Spinal cord (tissue), 10 donors: ENCODE measurements at places on chromosomes 11 and 22. TPM values are rescaled to one million over a fixed set of nuclear protein-coding genes. Genes with fewer than 3 reads are reported as not detected.

DNA sequence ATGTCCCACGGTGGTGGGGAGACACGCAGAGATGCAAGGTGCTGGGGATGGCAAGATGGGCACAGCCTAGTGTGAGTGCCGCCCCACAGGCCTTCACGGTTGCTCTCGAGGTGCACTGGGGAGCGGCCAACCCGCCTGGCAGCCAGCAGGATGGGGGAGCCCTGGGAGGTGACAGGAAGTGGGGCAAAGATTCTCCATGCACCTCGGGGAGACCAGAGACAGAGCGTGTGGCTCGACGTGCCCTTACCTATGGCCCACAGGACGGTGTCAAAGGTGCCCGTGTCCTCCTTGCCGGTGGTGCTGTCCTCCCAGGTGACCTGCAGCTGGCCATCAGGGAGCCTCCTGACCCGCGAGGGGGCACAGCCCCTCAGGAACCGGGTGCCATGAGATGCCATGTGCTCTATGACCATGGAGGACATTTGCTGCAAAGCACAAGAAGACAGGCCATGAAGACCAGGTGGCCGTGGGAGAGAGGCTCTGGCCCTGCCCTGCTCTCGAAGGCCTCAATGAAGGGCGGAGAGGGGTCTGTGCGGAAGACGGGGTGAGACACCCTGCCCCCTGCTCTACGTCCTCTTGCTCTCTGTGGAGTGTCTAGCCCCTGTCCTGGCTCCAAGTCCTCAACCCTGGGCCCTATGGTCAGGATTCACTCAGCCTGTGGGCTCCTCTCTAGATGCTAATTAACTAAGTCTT is 40.6 kb upstream of the GNB1L start:
- H3K36me3 ChIP-seq: peaks cover 70% of the 10 kb centered on the region
- H3K4me1 ChIP-seq: peaks cover 24% of the 10 kb centered on the region
- no peak for DNase-seq
- H3K27me3 ChIP-seq: no peaks in the 10 kb centered on the region
- no peak overlapping the region for H3K4me3 ChIP-seq
- H3K27ac ChIP-seq: no peak overlapping the region

- H3K27me3 ChIP-seq: no peaks in the 10 kb centered on the region
- no peaks in the 10 kb centered on the region for H3K36me3 ChIP-seq
- peaks cover 23% of the 10 kb centered on the region for H3K4me1 ChIP-seq
- H3K4me3 ChIP-seq: no peak overlapping the region
- no peak overlapping the region for H3K27ac ChIP-seq
Observed at GRCh38 chr22:34800260-34800980, 265.5 kb upstream of the ISX start.

GRCh38 chr11:88909500-88909899 is 156.3 kb downstream of the GRM5 start:
- DNase-seq: no peak
- H3K36me3 ChIP-seq: no peaks in the 10 kb centered on the region
- H3K4me3 ChIP-seq: no peak overlapping the region
- H3K27me3 ChIP-seq: no peaks in the 10 kb centered on the region

- no peaks in the 10 kb centered on the region for H3K36me3 ChIP-seq
- no peak for DNase-seq
- H3K27me3 ChIP-seq: peaks cover under 1% of the 10 kb centered on the region
- H3K4me3 ChIP-seq: no peak overlapping the region
- peaks cover 20% of the 10 kb centered on the region for H3K4me1 ChIP-seq
Observed at GRCh38 chr11:62487136-62487535, 59.5 kb downstream of the AHNAK start.

DNA sequence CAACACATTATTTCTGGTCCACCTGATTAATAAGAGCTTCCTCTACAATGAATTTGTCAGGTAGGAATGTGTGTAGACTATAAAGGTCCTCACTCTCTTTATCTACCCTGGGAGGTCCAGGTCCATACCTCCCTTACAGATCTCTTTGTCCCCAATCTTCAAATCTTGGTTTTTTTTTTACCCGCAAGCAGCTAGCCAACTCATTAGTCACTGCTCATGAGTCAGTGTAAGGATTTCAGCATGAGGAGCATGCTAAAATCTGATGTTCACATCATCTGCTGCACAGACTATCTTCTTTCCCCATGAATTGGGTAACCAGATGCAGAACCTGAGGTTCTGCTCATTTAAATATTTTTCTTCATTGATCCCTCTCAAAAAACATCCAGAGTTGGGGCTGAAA is 397.0 kb upstream of the ISX start:
- no peaks in the 10 kb centered on the region for H3K4me1 ChIP-seq
- H3K4me3 ChIP-seq: no peak overlapping the region
- H3K36me3 ChIP-seq: no peaks in the 10 kb centered on the region
- H3K27ac ChIP-seq: no peak overlapping the region
- no peak for DNase-seq

DNA sequence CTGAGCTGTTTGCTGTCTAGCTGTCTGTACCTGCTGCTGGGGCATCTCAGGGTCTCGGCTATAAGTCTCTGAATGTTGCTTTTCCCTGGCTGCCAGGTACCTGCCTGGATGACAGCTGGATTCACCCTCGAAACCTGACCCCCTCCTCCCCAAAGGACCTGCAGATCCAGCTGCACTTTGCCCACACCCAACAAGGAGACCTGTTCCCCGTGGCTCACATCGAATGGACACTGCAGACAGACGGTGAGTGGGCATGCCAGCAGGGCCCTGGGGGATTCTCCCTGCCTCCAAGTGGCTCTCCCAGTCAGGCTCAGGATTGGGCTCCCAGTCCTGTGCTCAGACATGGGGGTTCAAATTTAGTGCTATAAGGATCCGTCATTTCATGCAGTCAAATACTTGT is 12.9 kb downstream of the IL17RA start:
- H3K36me3 ChIP-seq: peaks cover 14% of the 10 kb centered on the region
- DNase-seq: no peak
- no peak overlapping the region for H3K4me3 ChIP-seq
- no peaks in the 10 kb centered on the region for H3K27me3 ChIP-seq

DNA sequence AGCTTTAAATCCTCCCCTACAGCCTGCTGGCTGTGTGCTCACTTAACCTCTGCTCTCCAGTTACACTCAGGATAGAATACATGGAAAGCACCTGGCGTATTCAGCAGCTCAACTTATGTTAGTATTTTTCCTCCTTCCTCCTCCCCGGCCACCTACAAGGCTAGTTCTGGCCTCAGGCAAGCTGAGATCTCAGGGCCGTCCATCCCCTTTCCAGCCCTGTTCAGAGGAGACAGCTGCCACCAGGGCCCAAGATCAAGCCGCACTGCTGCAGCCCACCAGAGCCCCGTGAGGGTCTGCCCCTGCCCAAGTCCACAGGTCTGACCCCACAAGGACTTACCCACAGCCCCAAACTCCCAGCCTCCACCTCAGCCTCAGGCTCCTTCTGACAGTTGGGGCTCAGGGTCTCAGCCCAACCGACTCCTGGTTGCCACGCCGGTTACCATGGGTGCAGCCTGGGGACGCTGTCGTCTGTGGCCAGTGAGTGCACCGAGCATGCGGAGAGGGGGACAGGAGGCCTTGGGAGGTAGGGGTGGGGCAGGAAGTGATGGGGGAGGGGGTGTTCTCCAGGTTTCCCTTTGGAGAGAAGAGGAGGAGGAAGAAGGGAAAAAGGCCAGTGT is at the start of gene C11orf16:
C11orf16 (minus strand) TSS at position 384 of the 617 bp plus-strand sequence. CDS start 639 bp downstream, outside the sequence.
- H3K27me3 ChIP-seq: no peaks in the 10 kb centered on the region
- DNase-seq: no peak
- no peaks in the 10 kb centered on the region for H3K4me1 ChIP-seq
- no peaks in the 10 kb centered on the region for H3K36me3 ChIP-seq
- H3K4me3 ChIP-seq: no peak within 1 kb of the TSS

DNA sequence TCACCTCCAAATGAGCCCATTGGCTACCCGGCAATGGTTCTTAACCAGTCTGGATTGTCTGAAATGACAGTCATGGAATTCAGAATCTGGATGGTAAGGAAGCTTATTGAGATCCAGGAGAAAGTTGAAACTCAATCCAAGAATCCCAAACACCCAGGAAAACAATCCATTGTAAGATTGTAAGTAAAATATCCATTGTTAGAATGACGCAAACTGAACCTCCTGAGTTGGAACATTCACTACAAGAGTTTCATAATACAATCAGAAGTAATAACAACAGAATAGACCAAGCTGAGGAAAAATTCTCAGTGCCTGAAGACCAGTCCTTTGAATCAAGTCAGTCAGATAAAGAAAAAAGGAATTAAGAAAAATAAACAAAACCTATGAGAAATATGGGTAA is 22.1 kb downstream of the OR8G5 start:
- no peak overlapping the region for H3K4me3 ChIP-seq
- no peak for DNase-seq
- no peaks in the 10 kb centered on the region for H3K27me3 ChIP-seq
- H3K36me3 ChIP-seq: no peaks in the 10 kb centered on the region
- H3K4me1 ChIP-seq: no peaks in the 10 kb centered on the region

- peak; percentile 25 for DNase-seq
- H3K27me3 ChIP-seq: no peaks in the 10 kb centered on the region
- no peaks in the 10 kb centered on the region for H3K36me3 ChIP-seq
Observed at GRCh38 chr11:1049431-1049891, 12.9 kb upstream of the MUC6 start.

DNA sequence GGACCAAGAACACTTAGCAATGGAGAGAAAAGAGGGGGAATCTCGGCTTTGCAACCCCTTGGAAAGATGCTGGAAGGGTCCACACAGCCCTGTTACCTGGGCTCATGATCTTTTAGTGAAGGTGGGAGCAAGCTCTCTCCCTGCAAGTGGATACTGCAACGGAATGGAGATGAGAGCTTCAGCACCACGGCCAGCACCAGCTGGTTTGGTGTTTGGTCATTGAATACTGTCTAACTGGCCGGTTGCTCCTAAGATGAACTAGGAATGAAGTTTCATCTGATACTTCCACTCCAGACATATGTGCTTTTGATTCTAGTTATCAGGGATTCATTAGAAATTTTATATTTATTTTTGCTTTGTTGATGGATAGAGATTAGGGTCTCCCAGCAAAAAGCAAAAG is 16.3 kb downstream of the HTR3A start:
- peaks cover 5% of the 10 kb centered on the region for H3K27me3 ChIP-seq
- no peaks in the 10 kb centered on the region for H3K36me3 ChIP-seq
- no peak overlapping the region for H3K4me3 ChIP-seq
- H3K4me1 ChIP-seq: peaks cover 8% of the 10 kb centered on the region

DNA sequence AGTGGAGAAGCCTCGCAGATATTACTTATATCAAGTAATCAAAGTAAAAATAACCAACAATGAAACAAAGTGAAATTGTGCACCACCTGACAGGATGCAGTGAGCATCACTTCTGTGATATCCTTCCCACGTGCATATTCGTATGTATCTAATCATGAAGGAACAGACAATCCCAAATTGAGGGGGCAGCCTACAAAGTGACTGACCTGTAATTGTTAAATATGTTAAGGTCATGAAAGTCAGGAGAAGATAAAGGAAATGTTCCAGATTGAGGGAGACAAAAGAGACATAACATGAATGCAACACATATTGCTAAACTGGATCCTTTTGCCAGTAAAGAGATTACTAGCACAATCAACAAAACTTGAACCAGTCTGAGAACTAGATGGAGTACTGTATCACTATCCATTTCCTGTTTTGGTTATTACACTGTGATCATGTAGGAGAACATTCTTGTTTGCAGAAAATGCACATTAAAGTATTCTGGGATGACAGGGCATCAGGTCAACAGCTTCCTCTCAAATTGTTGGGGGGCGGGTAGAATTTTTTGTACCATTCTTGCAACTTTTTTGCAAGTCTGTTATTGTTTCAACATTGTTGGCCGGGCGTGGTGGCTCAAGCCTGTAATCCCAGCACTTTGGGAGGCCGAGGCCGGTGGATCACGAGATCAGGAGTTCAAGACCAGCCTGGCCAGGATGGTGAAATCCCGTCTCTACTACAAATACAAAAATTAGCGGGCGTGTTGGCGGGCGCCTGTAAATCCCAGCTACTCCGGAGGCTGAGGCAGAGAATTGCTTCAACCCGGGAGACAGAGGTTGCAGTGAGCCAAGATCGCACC is 2.0 kb downstream of the SBF2 start:
- no peak overlapping the region for H3K27ac ChIP-seq
- H3K27me3 ChIP-seq: peaks cover 6% of the 10 kb centered on the region
- no peak for DNase-seq
- H3K4me3 ChIP-seq: no peak overlapping the region

DNA sequence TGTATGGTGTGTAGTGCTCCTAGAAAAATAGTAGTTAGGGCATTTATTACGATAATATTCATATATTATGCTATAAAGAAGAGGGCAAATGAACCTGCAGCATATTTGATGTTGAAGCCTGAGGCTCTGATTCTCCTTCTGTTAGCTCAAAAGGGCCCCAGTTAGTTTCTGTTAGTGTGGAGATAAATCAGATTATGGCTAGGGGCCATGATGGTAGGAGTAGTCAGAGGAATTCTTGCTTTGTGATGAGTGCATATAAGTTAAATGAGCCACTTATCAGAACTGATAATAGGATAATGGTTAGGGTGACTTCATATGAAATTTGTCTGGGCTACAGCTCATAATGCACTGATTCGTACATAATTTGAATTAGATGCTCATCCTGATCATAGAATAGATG is 298.4 kb downstream of the DYNC2H1 start:
- no peak for DNase-seq
- no peaks in the 10 kb centered on the region for H3K4me1 ChIP-seq
- no peak overlapping the region for H3K27ac ChIP-seq
- H3K27me3 ChIP-seq: no peaks in the 10 kb centered on the region
- no peak overlapping the region for H3K4me3 ChIP-seq

DNA sequence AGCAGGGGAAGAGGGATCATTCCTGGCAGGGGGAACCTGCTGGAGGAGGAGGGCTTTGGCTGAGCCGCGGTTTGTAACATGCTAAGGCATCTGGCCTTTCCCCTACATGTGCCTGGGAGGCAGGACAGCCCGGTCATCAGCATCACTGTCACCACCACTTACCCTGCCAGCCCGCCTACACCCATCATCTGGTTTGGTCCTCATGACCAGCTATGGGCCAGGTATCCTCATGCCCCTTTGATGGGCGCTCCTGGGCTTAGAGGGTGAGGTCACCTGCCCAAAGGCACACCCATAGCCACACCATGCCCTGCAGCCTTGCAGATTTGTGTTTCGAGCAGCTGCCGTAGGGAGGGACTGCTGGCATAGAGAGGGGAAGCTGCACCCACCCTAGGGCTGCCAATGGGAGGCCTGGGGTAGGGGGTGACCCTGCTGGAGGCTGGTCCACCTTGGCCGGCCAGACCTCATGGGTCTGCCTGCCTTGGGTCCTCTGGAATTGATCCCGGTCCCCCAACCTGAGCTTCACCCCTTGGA is 2.6 kb downstream of the MRGPRF start:
- H3K36me3 ChIP-seq: peaks cover 2% of the 10 kb centered on the region
- peaks cover 73% of the 10 kb centered on the region for H3K4me1 ChIP-seq
- H3K27me3 ChIP-seq: peaks cover 39% of the 10 kb centered on the region
- DNase-seq: no peak
- H3K4me3 ChIP-seq: peak overlapping the region; percentile 35

C11orf16 gene
- not detected for total RNA-seq

MAPK11 gene
- total RNA-seq: 5.7 TPM

CRYAB gene
- total RNA-seq: 90.4 TPM

OR51B2 gene
- total RNA-seq: 0.20 TPM

NLRP10 gene
- not detected for total RNA-seq

TRIM29 gene
- 0.94 TPM for total RNA-seq

MS4A10 gene
- total RNA-seq: not detected

CRACR2B gene
- total RNA-seq: 9.4 TPM

USP2 gene
- total RNA-seq: 3.8 TPM

MIOX gene
- not detected for total RNA-seq

PRR14L gene
- 28.8 TPM for total RNA-seq

BET1L gene
- 16.1 TPM for total RNA-seq

APOBEC3F gene
- total RNA-seq: 8.0 TPM

DEUP1 gene
- total RNA-seq: 0.66 TPM
